ENCODE measurements at places on chromosomes 1 and 21.

DNA sequence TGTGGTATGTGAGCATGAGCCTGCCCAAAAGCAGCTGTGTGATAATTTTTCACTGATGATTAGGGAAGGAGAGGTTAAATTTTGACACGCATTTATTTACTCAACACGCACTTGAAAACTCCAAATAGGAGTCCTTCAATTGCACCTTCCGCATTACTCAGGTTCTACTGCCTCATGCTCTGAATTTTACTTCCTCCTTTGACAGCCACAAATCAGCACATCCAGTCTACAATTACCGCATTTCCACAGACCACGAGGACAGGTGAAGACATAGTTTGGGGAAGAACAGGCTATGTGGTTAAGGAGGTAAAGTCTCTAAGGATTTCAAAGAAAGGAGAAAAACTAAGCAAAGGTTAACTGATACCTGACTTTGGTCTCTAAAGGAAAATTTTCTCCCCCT lies 2.6 kb downstream of the CAPN8 start:
- no peak for DNase-seq

- no peak for DNase-seq
These were observed 94.0 kb downstream of the DMRTB1 start for GRCh38 chr1:53552981-53553733.

- DNase-seq, result no peak
These were observed 22.6 kb upstream of the ASAP3 start for GRCh38 chr1:23506376-23507107.

- DNase-seq, result no peak
These were observed 55.6 kb downstream of the SSX2IP start for GRCh38 chr1:84634536-84635205.

GRCh38 chr1:46342084-46342656 lies 1.6 kb downstream of the NSUN4 start:
- DNase-seq, result no peak

GRCh38 chr1:206770531-206771337 lies at the start of gene IL19:
Gene IL19, plus strand, starts transcription at chr1:206770773. Its CDS starts 65,890 bp downstream, at chr1:206836663.
- no peak for DNase-seq

GRCh38 chr1:161910604-161911003 lies 113.1 kb downstream of the OLFML2B start:
- no peak for DNase-seq

GRCh38 chr1:117120774-117121588 lies 568 bp downstream of the TRIM45 start:
- DNase-seq, result no peak

GRCh38 chr1:180507795-180508724 lies 5.7 kb upstream of the ACBD6 start:
- no peak for DNase-seq

- DNase-seq, result no peak
These were observed 339.7 kb downstream of the USP25 start for GRCh38 chr21:16069178-16070112.

DNA sequence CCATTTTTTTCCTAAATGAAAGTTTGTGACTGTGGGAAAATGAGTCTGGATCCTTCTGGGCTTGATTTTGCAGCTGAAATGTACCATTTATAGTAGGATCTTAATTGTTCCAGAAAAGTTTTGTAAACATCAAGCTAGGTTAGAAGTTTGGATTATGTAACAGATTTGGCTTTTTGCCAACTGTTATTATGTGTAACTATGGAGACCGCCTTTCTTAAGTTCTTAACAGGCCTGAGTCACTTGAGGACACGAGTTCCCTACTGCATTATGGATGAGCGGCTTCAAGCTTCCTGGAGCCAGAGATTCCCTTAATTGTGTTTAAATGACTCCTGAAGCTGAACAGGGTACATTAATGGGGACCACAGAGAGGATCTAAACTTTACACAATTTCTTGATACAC lies 22.2 kb downstream of the SLC25A33 start:
- no peak for DNase-seq

GRCh38 chr1:204338360-204338759 lies 21.4 kb downstream of the PLEKHA6 start:
- DNase-seq, result no peak

GRCh38 chr1:33323663-33324477 lies 3.0 kb upstream of the A3GALT2 start:
- no peak for DNase-seq

DNA sequence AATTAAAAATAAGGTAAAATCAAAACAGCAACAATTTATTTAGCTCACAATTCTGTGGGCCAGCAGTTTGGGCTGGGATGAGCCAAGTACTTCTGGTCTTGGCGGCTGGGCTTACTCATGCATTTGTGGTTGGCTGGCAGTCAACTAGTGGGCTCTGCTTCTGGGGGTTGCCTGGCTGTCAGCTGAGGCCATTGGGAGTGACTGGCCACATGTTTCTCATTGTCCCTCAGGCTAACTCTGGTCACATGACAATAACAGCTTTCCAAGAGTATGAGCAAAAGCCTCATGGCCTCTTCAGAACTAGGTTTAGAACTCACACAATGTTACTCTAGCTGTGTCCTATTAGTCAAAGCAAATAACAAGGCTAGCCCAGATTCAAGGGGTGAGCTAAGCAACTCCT lies 15.6 kb upstream of the CHIA start:
- peak; percentile 57 for DNase-seq

GRCh38 chr1:234544087-234544579 lies 65.2 kb upstream of the TARBP1 start:
- peak; percentile 43 for DNase-seq

DNA sequence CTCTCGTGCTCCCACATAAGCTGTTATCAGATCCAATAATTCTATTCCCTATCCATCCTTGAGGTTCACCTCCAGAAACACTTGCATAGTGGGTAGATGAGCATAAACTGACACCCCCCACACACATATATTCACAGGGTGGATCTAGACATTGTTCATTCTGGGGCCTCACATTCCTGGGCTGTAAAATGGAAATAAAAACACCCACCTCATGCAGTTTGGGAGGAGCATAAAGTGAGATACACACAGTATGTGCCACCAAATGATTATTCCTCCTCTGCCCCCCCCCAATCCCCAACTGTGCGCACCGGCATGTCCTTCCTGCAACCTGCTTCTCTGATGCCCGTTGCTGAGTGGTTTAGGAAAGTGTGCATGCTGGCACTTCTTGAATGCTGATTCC lies 17.9 kb downstream of the PRDM15 start:
- DNase-seq, result no peak

- DNase-seq, result no peak
These were observed 29.3 kb downstream of the SLC9C2 start for GRCh38 chr1:173573596-173573995.

DNA sequence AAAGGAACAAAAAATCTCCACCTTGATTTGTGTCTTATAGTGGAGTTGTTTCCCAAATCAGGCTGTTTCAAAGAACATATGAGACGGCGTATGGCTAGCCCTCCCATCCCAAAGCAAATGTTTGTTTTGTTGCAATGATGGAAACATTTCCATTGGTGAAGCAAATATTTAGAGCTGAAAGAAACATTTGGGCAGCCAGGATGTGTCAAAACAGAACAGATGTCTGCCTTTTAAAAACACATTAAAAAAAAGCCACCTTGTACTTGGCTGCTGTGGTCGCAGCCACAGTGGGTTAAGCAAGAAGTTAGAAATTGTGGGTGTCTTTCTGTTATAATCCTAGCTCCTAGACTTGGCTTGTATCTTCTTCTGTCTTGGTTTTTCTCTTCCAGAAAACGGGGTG lies 116.3 kb downstream of the PEX14 start:
- DNase-seq, result no peak

DNA sequence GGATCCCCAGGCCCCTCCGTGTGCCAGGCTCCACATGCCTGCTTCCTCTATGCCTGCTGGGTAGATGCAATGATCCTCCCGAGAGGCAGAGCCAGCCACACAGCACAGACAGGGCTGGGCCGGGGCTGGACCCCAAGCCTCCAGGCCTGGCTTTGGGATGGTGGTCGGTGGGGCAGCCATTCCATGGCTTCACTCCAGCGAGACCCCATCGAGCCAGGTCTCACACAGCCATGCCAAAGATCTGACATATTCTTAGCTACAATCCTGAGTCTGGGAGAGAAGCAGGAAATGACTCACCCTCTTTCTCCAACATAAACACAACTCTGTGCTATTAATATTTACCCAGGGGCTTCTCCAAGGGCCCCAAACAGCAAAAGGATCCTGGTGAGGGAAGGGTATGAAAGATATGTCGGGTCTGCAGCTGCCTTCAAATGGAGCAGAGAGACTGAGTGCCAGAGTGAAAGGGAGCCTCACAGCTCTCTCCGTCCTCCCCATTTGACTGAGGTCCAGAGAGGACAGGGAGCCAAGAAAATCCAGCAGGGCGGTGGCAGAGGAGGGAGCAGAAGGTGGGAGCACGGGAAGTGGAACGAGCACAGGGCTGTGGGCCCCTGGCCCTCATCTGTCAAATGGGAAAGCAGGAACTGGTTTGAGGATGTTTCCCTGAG lies 639.5 kb downstream of the MATN1 start:
- no peak for DNase-seq

- peak; percentile 18 for DNase-seq
These were observed at the start of gene PLPPR5 for GRCh38 chr1:99004861-99005442. Gene PLPPR5, minus strand, starts transcription at chr1:99004861. Its CDS starts 190 bp downstream, at chr1:99004671.

DNA sequence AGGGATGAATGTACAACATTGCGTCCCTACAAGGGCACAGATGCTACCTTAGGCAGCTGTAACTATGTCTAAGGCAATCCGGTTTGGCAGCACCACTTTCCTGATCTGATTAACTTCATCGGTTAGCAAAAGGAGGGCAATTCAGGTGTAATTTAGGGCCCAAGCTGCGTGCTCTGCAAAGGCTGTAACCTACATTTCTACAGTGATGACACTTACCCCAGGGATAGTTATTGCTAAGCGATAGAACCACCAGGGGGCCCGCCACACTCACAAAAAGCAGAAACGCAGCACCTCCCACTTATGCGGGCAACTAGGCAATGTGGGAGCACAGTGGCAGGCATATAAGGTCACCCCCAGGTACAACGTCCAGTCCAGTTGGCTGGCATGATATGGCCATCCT lies 113.5 kb downstream of the GDAP2 start:
- no peak for DNase-seq
